ENCODE measurements at places on chromosomes 12 and 14.

DNA sequence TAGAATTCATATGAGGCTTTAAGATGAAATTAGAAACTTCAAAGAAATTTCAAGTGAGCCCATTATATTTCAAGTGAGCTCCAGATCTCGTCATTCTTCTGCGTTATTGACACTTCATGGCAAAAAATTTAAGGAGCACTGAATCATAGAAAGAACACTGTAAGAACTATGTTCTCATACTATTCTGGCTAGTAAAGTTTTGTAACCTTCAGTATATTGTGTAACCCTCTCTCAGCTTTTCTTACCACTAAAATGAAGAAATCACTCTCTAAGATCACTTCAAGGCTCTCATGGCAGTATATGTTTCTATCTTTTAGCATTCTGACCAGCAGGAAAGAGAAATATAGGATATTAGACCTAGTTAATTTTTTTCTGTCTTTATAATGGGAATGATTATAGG, 6.3 kb downstream of the GPHN start:
- no peak for DNase-seq

- DNase-seq: no peak
Observed at GRCh38 chr12:53845932-53846331, 92.7 kb upstream of the HOXC13 start.

- no peak for DNase-seq
Observed at GRCh38 chr14:91058042-91058581, 2.3 kb downstream of the RPS6KA5 start.

DNA sequence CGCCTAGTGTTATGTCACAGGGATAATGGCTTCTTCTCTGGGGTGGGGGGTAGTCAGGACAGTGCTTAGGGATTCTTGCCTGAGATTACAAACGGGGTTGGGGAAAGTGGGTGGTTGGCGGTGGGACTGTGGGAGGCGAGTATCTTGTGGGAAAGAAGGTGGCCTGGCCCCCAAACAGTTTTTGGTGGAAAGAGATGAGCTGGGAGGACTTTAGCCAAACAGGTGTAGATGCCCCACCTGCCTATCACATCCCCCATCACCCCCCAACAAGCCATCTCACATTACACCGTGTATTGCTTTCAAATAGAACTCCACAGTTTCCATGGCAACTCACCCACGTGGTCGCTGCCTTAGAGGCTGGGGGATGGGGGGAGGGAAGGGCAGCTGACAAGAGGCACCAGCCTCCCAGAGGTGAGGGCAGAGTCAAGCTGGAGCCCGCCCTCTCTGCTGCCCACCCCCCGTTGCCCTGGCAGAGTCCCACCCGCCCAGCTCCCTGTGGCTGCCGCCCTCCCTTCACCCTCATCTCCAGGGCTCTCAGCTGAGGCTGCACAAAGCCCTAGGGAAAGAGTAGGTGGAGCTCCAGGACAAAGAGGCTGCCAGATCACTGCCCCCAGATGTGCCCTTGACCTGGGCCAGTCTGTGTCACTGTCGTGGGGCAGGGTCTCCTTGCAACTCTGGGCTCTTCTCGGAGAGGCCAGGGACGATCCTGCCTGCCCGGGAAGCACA, 98.3 kb downstream of the LRRC74A start:
- DNase-seq: peak; percentile 47

DNA sequence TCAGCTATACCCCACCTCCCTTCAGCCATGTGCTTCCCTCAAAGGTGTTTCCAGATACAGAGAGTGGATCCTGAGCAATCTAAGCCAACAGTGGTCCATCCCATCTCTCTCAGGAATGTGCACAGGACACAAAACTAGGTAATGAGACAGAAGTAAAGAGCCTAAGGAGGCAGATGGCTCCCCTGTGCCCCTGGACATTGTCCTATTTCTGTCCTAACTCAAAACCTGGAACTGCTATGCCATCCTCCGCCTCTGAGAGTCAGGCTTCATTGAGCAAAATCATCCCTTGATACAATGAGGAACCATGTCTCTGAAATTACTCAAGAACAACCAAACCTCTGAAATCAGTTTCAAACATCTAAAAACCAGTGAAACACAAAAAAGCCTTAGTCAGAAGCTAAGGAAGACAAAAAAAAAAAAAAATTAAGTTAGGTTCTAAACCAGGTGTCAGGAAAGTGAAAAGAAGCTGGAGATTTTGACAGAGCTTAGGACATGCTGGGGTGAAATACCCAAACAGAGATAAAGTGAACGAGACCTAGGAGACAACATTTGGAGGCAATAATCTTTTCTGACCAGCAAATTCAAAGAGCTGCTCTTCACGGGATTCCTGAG, 200.3 kb upstream of the PLEKHG7 start:
- no peak for DNase-seq

- no peak for DNase-seq
Observed at GRCh38 chr14:43894534-43894933, 612.5 kb downstream of the FSCB start.

DNA sequence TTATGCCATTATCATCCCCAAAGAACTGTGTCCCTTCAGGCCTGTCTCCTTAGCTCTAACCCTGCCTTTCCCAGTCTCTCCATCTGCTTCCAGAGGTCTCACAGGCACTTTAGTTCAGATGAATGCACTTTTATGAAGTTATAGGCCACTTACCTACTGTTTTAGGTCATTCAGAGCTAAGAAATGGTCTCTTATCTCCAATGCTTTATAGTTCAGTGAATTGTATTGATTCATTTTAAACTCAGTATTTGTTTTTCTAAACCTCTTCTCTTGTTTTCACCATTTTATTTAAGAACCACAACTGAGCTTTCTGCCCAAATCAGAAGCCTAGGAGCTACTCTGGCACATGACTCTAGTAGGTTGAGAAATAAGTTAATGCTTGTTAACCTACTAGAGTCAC, 197.5 kb upstream of the ATP2B1 start:
- no peak for DNase-seq

GRCh38 chr14:26702721-26703230, 104.9 kb upstream of the NOVA1 start:
- peak; percentile 17 for DNase-seq

DNA sequence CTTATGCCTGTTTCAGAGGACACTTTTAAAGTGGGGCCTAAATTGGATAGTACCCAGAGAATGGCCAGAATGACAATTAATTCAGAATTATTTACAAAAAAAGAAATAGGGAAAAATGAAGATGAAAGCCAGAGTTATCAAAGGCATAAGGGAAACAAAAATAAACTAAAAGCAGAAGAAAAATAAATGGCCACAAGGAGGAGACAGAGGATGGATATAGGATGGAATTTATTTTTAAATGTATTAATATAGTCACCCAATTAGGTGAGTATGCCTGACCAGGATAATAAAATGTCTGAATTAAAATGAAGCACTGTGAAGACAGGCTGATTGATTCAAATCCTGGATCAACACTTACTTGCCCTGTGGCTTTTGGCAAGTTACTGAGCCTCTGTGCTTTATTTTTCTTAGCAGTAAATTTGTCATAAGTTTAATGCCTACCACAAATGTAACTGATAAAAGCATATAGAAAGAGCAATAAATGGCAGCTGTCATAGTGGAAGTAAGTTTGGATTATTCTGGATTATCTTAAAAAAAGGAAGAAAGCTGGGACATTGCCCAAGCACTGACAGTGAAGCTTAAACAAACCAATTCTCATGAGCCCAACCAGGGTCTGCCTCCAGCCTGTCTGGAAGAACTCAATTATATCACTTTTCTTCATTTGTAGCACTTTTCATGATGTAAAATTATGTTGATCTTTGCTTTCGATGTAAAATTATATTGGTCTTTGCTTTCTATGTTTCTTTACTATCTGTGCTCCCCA, 3.5 kb downstream of the CLEC9A start:
- DNase-seq: no peak

- DNase-seq: peak; percentile 76
Observed at GRCh38 chr14:104865631-104866441, 768 bp downstream of the CEP170B start.

DNA sequence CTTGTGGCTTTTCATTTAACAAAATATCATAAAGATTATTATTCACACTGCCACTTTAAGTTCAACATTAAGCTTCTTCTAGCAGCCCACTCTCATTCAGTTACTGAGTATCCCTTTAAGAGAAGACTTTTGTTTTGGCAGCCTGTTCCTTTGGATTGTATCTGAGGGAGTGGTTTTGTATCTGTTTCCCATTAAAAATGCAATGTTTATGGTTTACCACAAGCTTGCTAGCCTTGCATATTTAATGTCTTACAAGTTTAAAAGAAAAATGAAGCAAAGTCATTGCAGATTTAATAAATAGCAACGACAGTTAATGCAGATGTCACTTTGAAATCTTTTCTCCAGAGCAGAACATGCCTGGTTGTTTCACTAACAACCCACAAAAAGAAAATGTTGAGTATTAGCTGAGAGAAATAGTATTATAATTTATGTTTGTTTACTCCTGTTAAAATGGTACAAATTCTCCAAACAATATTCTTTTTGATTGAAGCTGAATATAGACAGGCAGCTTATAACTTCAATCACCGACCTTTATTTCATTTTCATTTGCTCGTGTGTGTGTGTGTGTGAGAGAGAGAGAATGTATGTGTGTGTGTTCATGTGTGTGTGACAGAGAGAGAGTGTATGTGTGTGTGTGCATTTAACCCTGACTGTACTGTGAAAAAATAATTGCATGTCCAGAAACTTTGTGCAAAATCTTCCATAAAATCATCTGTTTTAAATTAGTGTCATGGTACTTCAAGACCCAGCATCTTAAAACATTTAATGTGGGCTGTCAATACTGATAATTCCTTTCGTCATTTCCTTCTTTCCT, 1.8 kb downstream of the DCN start:
- DNase-seq: peak; percentile 70

DNA sequence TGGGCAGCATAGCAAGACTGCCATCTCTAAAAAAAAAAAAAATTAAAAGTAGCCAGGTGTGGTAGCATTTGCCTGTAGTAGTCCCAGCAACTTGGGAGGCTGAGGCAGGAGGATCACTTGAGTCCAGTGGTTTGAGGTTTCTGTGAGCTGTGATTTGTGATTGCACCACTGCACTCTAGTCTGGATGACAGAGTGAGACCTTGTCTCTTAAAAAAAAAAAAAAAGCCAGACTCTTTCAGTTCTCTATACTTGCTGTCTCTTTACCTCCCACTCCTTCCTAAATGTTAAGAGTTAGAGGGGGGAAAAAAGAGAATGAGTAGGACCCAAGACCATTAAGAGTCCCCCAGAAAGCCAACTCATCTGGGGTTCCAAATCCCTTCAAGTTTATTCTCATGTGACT, 17.8 kb downstream of the EIF2S1 start:
- no peak for DNase-seq

GRCh38 chr14:71244341-71244740, 337.1 kb downstream of the PCNX1 start:
- peak; percentile 56 for DNase-seq

- DNase-seq: no peak
Observed at GRCh38 chr12:50082644-50083043, 2.5 kb upstream of the SMARCD1 start.

- peak; percentile 86 for DNase-seq
Observed at GRCh38 chr14:74852922-74853530, 22.9 kb downstream of the PROX2 start.

GRCh38 chr12:99024870-99025269, 379.8 kb downstream of the APAF1 start:
- no peak for DNase-seq

DNA sequence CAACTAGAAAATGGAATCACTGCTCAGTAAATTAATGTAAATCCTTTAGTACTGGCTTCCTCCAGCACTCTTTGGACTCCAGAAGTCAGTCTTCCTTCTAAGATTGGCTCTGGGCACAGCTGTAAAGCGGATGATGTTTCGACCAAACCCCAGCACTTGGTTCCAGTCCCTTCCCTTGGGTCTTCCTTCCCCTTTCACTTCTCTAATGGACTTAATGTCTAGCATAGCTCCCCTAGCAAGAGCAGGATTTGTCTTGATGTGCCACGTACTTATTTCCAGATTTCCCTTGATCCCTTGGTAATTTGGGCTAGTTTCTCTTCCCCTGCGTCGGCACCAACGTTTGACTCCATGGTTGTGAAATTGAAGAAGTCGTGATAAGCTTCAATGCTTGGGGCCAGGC, 28.3 kb downstream of the C12orf75 start:
- DNase-seq: no peak

DNA sequence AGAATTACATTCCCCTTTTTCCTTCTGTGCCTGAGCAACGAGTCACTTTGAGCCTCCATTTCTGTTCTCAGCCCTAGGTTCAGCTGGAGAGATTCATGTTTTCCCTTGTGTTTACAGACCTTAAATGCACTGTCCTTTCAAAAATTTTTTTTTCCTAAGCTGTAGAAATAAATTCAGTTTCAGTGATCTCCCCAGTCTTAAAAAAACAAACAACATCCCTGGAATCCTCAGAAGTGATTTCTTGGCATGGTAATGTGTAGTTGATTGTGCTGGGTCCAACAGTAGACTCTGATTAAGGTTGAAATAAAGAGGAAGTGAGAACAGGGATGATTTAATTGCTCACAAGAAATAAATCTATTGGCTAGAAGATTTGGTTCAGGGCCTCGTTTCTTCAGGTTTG, 89.3 kb downstream of the NTN4 start:
- DNase-seq: peak; percentile 27

GRCh38 chr12:46956451-46957035, 122.9 kb upstream of the PCED1B start:
- no peak for DNase-seq

DNA sequence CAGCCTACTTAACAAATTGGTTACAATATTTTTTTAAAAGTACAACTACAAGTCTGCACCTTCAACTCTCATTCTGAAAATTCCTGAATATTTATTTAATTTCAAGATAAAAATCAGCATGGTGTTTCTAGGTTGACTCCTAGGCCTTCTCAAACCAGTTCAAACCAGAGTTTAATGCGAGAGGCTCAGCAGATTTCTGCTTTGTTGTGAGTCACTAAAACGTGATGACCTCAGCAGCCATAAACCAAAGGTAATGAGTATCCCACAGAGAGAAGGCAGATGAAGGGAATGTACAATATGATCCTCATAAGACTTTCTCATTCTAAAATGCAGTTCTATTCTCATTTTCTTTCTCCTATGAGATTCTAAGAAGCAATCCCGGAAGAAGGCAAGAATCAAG, 1.5 kb downstream of the PRDM4 start:
- peak; percentile 82 for DNase-seq

DNA sequence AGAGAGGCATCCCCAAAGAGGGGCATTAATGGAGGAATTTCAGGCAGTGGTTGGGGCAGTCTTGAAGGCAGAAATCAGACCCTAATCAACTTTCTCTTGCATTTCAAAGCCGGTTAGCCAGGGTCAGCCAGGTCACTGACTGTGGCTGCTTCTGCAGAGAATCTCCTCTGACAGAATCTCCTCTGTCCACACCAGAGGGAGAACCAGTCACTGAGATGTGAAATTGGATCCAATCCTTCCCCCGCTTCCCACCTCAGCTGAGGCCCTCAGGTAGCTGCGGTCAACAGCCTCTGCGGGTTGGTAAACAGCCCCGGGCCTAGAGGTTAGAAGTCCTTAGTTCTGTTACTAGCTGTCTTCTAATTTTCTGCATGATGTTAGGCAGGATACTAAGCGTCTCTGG, 39.8 kb upstream of the NUAK1 start:
- no peak for DNase-seq
